ENCODE measurements at places on chromosomes 13 and 19.

- DNase-seq, result no peak
These were observed 615.5 kb upstream of the KLHL1 start for GRCh38 chr13:70723732-70724131.

DNA sequence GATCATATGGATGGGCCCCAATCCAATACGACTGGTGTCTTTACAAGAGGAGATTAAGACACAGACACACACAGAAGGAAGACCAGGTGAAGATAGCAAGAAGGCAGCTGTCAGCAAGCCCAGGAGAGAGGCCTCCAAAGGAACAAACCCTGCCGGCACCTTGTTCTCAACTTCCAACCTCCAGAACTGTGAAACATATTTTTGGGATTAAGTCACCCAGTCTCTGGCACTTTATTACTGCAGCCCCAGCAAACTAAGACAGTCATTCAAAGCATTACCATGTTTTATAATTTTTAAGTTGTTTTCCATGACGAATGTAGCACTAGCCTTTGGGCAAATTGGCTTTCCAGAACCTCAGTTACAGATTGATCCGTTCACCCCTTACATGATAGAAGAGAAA, 11.3 kb downstream of the STARD13 start:
- no peak for DNase-seq

- DNase-seq, result no peak
These were observed 26.3 kb downstream of the SHANK1 start for GRCh38 chr19:50693064-50693975.

GRCh38 chr13:53220038-53220437, 191.4 kb downstream of the OLFM4 start:
- no peak for DNase-seq

DNA sequence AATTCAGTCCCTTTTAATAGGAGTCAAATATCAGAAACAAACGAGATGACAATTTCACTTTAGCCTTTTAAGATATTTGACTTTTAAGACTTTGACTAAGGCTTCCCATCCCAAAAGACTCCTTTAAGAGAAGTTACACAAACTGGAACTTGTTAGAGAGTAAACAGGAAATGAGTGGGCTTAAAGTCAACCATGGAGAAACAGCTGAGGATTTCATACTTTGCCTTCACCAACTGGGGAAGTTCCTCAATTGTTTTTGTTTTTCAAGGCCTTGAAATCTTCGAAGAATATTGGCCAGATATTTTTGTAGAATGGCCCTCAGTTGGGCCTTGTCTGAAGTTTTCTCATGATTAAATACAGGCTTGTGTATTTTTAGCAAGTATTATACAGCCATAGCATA, 227.3 kb downstream of the POU4F1 start:
- peak; percentile 55 for DNase-seq

- DNase-seq, result no peak
These were observed 33.8 kb downstream of the ZFR2 start for GRCh38 chr19:3835055-3835435.

DNA sequence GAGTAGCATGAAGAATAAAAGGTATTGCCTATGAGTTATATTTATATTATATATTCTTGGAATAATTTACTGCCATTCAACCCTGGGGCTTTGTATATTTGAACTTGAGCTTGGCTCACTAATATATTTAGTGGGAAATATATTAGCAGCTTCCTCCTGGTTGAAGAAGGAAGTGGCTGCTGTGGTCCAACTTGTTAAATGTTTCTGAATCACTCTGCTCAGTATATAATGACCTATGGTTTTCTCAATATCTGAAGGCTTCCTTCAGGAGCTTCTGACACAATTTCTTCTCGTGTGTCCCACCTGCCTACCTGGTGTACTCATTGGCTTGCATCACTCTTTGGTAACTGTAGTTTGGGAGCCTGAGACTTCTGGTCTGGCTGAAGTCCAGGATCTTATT, 646.4 kb downstream of the TBC1D4 start:
- DNase-seq, result no peak

DNA sequence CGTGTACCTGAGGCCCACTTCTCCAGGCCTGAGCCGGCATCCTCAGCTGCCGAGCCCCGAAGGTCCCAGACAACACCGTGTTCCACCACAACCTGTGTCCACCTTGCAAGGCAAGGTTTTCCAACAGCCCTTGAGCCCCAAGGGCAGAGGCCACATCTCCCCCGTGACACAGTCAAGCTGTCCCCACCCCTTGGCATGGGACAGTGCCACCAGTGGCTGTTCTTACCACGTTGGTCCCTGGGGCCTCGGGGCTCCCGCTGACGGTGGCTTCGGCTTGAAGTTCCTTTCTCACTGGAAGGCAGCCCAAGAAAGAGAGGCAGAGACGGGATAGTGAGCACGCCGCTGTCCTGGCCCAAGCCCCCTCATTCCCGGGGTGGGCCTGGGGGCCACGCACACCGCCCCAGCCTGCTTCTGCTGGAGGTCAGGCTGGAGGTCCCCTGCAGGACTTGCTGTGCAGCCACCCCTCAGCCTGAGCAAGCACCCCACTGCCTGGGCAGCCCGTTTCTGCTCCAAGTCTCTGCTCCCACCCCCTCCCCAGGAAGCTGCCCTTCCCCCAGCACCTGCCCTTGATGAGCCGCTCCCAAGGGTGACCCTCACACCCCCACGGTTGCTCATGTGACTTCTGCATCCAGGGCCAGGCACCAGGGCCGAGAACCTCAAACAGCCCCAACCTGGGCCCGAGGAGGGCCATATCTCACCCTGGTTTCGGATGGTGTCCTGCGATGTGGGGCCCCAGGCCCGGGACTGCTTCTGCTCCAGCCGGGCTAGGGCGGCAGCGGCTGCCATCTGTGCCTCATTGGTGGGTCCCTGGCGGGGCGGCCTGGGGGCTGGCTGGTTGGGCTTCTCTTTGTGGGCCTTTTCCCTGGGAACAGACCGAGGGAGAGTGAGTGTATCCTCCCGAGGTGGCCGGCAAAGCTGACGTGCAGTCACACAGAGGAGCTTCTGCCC, 4.1 kb downstream of the UBXN6 start:
- no peak for DNase-seq

DNA sequence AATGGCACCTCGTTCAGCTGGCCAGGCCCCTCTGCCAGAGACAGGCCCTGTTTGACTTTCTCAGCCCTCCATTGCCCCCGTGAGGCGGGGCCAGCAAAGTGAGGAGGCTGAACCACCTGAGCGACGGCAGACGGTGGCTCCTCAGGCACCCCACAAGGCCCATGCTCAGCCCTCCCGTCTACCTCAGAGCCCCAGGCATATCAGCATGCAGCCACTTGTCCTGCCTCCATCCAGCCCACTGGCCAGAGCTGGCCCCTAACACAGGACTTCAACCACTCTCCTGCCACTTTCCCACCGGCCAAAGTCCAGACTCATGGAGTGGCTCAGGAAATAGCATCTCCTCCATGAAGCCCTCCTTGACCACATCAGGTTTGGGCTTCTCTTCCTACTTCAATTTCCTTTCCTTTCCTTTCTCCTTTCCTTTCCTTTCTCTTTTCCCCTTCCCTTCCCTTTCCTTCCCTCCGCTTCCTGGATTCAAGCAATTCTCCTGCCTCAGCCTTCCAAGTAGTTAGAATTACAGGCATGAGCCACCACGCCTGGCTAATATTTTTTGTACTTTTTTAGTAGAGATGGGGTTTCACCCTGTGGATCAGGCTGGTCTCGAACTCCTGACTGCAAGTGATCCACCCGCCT, 9.3 kb downstream of the SLC7A10 start:
- no peak for DNase-seq

GRCh38 chr19:3975637-3976087, 4.8 kb upstream of the DAPK3 start:
- DNase-seq, result no peak

DNA sequence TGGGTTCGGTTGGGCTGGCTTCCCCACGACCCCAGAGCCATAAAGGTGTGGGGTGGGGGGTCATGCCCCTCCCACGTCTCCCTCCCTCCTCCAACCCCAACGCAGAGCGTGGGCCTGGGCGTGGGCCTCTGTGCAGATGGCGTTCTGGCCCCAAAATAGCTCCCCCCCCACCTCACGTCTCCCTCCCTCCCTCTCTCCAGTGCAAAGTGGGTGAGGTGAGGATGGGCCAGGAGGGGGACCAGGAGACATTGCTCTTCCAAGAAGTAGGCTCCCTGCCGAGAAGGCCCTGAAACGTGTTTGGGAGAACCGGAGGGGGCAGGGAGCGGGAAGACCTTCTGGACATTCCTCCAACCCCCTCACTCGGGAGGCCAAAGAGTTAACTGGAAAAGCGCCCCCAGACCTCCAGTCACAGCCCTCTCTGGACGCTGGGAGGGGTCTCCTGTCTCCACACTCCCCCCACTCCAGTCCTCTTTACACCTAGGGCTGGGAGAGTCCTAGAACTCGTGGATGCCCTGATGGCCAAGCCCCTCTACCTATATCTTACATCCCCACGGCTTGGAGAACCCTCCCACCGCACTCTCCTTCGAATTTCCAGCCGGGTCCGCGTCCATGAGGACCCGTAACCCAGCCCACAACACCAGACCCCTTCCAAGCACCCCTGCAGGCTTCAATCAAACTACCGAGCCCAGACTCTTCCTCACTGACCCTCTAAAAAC, 855 bp downstream of the UNC13A start:
- DNase-seq, result no peak

DNA sequence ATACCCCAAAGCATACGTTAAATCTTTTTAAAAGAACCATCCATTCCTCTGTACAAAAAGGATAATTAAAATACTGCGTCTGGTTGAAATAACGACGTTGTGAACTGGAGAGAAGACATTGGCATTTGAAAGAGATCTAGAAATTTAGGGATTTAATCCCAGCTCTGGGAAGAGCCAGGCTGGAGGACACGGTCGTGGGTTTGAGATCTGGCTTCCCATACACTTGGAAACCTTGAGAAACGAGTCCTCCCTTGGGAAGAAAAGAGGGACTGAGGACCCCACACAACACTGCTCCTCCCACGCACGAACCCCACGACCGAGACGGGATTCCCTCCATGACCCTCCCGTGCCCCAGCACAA, 625 bp downstream of the ZNF709 start:
- DNase-seq, result no peak

DNA sequence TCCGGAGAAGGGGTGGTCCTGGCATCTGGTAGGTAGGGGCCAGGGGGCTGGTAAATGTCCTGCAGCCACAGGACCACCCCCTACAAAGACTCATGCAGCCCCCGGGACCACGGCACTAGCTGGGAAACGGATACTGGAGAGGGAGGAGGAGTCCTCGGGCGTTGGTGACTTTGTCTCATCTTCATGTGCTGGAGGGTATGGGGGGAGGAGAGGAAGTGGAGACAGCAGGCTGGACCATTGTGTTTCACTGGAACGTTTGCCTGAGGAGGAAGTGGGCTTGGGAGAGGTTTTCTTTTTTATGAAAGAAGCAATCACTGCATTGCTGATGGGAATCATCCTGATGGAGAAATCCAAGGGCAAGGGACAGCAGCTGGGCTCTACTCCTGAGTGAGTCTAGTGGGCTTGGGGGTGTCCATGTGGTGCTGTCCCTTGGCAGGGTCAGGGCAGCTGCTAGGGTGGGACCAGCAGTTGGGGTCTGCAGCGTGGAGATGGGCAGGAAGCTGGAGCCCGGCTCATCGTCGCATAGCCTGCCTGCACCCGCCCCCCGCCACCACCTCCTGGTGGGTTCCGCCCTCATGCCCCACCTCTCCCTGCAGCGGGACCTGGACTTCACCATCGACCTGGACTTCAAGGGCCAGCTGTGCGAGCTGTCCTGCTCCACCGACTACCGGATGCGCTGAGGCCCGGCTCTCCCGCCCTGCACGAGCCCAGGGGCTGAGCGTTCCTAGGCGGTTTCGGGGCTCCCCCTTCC, 1.7 kb upstream of the ADM5 start:
- DNase-seq, result peak; percentile 35

GRCh38 chr19:33661336-33661735, 39.6 kb downstream of the CHST8 start:
- DNase-seq, result no peak

GRCh38 chr13:92656103-92656502, 570.5 kb upstream of the GPC6 start:
- no peak for DNase-seq

DNA sequence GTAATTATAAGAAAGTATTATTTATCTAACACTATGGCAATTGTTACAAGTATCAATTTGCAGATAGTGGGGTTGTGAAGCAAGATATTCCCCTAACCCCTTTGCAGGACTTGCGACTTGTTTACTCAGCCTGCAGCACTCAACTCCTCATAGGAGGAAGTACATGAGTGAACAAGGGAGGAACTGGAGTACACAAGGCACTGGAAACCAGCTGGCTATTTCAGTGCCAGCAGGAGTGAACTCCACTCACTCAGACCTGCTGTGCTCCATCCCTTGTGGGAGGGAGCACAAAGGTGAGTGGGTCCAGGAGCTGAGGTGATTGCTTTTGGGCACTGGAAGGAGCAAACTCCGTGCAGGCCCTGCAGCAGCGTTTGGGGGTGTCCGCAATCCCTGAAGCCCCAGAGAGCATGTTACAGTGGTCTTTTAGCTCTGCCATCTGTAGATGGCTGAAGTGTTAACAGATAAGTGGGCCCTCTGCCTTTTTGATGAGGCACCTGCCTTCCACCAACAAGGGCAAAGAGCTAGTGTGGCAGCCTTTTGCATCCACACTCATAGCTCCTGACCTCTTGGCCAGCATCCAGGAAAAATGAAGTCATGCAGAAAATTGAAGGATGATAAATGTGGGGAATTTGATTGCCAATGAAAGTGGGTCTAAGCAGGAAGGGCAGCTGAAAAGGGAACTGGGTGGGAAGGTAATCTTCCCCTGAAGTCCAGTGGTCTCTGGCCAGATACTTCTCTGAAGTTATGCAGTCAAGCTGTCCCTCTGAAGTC, 802.2 kb upstream of the MIR17HG start:
- DNase-seq, result no peak

GRCh38 chr19:825897-826644, 1.6 kb upstream of the AZU1 start:
- DNase-seq, result peak; percentile 37

DNA sequence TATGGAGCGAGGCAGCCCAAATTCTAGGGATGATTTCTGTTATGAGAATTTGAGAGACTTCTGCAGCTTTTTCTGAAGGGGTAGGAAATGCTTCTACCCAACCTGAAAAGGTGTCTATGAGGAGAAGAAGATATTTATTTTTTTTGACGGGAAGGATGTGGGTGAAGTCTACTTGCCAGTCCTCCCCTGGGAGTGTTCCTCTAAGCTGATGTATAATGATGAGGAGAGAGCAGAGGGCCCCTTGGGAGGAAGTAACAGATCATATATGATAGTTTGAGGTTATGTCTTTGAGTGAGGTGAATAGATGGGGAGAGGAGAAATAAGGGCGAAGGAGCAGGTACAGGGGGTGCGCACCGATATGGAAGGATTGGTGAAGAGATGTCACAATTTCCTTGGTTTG, 910.6 kb upstream of the SLITRK5 start:
- DNase-seq, result no peak

DNA sequence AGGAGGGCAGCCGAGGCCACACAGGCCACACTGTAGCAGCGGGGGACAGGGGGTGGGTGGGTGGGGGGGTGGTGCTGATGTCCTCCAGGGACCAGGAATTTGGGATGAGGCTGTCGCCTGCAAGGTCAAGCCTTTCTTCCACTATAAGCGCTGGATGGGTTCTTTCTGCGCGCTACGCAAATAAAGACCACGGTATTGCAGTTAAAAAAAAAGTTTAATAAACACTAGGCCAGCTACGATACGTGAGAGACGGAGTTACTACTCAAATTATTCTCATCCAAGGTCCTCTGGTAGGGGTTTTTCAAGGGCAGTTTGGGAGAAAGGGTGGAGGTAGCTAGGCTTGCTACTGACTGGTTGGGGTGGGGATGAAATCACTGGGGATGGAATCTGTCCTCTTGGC, 508 bp upstream of the ZNF44 start:
- DNase-seq, result no peak
